CD4-positive, alpha-beta T cell treated with Interleukin-17A for 4 hours (primary cell): ENCODE measurements at places on chromosomes 12 and 14.

- peak; percentile 18 for DNase-seq
Measured at GRCh38 chr14:31286456-31287293, 79.1 kb upstream of the HECTD1 start.

GRCh38 chr14:87060405-87060804, 932.6 kb downstream of the GALC start:
- DNase-seq, result no peak

DNA sequence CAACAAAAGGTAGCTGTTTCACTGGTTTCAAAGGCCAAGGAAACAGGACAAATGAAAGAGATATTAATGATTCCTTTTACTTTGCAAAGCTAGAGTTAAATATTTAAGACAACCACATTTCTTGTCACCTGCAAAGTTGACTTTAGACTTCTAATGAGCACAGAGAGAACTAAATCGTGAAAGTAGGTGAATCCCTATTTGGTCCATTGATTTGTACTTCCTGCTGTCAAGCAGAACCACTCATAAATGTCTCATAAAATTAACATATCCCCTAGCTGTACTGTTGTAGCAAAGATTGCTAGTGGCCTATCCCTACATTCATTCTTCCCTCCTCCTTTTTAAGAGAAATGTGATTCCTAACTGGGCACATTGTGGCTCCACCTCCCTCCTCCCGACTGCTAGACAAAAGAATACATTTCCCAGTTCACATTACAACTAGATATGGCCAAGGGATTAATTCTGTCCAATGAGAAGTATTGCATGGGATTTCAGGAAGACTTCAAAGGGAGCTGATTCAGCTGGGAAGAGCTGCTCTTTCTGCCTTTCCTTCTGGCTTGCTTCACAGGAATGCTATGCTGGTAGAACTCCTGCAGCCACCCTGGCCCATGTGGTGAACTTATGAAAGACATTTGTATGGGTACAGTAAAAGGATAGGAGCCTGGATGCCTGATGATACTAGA, 227.5 kb upstream of the ABCD2 start:
- no peak for DNase-seq

GRCh38 chr14:20682127-20682434, 2.3 kb upstream of the RNASE4 start:
- no peak for DNase-seq

GRCh38 chr12:176321-177181, 37.4 kb downstream of the SLC6A12 start:
- no peak for DNase-seq

DNA sequence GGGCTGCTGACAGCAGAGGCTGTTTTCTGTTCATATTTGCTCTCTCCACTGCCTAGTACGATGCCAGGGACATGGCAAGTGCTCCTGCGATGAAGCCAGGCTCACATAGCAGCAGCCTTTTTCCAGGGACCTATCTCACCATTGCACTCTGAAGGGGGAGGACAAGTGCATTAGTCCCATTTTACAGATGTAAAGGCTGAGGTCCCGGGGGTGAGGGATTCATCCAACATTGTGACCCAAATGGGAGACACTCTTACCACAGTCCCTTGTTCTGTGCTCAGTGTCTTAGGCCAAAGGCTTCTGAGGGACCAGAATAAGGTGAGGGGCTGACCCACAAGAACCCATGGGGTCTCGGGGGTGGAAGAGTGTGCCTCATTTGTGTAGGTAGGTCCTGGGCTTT, 21.6 kb upstream of the ESRRB start:
- no peak for DNase-seq

DNA sequence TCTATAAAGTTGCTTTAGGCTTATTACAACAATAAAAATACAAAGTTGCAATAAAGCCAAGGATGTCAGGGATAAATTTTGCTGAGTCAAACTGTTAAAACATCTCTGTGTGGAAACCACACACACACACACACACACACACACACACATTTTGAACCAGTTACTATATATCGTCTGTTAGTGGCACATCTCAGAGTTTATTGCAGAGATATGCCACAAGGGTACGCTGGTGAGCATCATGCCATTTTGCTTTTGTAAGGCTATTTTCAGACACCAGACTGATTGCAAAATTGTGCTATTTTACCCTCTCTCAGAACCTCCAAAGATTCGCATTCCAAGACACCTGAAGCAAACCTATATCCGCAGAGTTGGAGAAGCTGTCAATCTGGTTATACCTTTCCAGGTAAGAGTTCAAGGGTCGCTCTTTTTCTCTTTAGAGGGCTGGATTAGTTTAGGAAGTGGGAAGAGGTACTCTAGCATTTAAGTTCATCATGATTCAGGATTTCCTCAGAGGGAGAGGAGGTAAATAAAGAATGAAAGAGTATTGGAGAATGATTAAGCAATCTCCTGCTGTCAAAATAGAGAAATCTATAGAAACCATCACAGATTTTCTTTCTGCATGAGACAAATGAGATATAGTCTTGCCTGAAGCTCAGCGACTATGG, 27.3 kb upstream of the CHPT1 start:
- peak; percentile 54 for DNase-seq

DNA sequence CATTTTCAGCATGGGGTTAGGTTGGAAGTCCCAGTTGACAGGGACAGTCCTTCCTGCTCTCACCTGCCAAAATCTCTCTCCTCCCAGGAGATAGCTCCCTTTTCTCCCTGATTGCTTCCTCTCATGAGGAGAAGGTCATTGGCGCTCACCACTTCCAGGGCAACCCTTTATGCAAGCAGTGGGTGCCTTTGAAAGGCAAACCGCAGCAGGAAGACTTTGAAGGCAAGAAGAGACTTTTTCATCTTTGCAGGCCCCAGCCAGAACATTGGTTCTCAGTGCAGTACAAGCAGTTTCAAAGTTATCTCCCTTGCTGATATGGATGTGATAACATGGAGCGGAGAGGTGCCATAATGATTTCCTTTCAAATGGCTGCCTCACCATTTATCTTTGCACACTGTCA, 483.0 kb downstream of the DIO2 start:
- no peak for DNase-seq
